ENCODE measurements at places on chromosomes 4 and X.

- no peak for DNase-seq
Measured at GRCh38 chr4:177376024-177376423, 66.2 kb downstream of the AGA start.

GRCh38 chrX:51461053-51462044 lies 35.0 kb downstream of the NUDT11 start:
- no peak for DNase-seq

DNA sequence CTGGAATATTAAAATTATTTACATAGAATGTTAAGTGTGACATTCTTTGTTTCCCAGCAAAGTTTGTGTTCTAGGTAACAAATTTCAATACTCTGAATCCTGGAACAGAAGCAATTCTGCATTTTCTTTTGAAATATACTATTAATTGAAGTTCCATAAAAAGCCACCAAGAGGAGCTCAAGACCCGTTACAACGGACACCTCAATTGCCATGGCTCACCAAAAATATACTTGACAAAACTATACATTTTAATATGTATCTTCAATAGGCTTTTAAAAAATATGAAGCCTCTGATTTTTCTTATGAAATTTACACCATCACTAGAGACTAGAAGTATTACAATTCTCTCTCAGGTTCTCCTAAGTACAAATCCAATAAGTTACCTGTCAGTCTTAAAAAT lies 111.4 kb downstream of the NYX start:
- no peak for DNase-seq

DNA sequence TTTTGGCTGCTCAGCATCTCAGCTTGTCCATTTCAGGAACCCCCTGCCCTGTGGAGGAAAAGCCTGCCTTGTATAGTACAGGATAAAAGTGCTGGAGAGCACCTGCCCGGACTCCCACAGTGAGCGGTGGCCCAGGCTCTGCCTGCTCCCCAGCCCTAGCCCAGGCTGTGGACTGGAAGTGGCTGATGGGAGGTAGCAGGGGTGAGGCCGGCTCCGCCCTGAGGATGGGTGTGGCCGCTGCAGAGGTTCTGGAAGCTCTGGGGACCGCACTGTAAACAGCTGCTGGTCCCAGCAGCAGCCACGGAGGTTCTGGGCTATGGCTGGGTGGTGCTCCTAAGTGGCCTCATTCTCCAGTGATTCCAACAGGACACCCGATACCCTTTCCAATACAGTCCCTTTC lies 56.6 kb upstream of the HELT start:
- DNase-seq, result no peak

DNA sequence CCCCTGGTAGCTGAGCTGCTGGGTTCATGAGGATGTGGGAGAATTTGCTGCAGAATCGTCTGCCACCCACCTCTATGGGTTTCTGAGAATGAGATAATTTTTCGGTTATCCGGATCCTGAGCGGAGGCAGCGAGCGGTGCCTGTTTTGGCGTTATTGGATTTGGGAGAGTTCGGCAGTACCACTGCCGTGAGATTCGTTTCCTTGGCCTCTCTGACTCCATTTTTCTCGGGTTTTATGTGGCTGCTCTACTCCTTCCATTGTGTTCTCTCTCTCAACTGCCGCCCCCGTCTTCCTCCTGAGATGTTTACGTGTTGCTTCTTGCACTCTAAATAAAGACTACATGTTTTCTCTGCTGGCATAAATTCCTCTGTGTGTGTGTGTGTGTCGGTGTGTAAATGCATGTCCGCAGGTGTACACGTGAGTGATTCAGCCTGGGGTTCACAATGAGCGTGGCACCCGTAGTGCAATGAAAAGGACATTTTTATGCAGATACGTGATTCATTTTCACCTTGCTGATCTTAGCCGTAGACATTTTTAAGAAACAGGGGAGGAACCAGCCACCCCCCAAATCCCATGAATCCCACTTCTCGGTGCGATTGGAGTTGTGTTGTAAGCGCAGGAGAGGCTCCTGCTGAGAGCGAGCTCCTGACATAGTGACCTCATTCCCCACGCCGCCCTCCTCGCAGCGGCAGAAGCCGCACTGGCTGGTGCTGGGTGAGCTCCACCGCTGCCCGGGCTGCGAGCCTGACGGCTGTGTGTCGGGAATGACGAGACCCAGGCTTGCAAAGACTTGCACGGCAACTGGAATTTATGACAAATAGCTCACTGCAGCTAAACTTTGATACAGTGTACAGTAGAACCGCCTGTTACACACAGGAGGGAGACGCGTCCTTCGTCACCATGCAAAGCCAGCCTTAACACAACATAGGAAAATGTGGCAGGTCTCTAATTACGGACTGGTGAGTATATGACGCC lies 82.2 kb downstream of the STOX2 start:
- no peak for DNase-seq

- DNase-seq, result no peak
Measured at GRCh38 chr4:169229571-169230028, 41.2 kb downstream of the SH3RF1 start.

GRCh38 chr4:133096972-133097371 lies 52.1 kb upstream of the PCDH10 start:
- DNase-seq, result no peak

GRCh38 chr4:161350946-161351345 lies 812.9 kb downstream of the FSTL5 start:
- no peak for DNase-seq

DNA sequence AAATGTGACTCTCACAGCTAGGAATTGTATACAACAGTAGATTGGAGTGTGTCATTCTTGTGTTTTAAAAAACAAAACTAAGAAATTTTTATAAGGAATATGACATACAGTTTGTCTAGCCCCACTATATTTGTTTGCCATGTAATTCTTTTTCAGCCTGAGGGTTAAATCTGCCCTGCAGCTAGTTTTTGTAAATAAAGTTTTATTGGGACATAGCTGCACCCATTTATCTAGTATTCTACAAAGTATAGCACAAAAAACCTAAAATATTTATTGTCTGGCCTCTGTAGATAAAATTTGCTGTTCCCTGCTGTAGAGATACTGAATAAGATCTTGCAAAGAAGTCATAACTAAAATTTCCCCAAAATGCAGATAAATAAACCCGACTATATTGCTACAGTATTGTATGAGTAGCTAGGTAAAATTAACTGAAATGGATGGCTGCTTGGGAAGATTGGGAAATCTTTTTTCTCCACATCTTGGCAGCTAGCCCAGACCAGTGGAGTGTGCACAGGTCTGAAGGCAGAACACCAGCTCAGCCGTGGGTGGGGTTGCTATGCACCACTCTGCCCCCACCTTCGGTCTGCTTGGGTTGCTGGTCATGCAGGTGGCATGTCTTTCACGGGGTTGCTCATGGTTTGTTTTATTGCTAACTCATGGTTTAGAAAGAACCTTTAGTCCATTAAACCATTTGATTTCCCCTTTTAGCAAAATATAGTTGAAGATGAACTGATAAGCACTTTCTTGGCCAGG lies 127.9 kb downstream of the KLHL8 start:
- no peak for DNase-seq

- no peak for DNase-seq
Measured at GRCh38 chrX:45145492-45146215, 55.0 kb downstream of the DIPK2B start.

DNA sequence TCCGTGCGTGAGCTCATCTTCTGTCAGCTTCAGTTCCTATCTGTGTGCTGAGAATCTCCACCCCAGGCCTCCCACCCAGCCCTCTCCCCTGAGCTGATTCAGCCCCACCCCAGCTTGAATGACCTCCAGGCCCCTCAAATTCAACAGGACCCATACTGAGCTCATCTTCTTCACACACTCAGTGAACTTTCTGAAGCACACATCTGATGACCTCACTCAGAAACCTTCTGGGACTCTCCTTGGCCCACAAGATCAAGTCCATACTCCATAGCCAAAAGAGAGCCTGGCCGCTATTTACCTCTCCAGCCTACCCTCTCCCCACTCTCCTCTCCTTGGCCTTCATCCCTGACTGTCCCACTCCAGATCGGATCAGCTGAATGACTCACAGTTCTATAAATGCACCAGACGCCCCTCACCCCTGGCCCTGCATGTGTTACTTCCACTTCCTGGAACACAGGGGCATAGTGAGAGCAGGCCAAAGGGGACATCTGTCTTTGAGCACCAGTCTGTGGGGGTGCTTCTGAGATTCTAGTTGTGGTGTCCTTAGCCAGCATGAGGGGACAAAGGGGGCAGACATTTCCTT lies 62.5 kb downstream of the PJA1 start:
- DNase-seq, result no peak

GRCh38 chr4:162715401-162715800 lies 451.3 kb downstream of the NAF1 start:
- DNase-seq, result no peak

- DNase-seq, result no peak
Measured at GRCh38 chr4:18559492-18559891, 537.9 kb upstream of the LCORL start.

DNA sequence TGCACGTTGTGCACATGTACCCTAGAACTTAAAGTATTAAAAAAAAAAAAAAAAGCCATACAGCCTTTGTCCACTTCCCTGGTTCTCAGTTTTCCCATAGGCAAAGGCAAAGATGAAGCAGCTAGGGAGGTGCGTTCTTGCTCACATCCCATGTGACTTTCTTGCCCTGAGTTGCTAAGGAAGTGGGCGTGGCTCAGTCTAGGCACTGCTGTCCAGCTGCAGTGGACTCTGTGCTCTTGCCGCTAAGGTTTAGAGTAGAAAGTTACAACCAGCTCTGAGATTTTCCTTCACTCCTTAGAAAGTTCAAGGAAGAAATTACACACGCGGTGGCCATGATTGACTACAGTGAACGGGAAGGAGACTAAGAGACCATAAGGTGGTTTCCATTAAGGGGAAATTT lies 144.7 kb downstream of the NAA11 start:
- DNase-seq, result no peak

- no peak for DNase-seq
Measured at GRCh38 chr4:38068107-38068506, 107.9 kb downstream of the PTTG2 start.

GRCh38 chr4:6750286-6751221 lies 32.0 kb upstream of the KIAA0232 start:
- no peak for DNase-seq

DNA sequence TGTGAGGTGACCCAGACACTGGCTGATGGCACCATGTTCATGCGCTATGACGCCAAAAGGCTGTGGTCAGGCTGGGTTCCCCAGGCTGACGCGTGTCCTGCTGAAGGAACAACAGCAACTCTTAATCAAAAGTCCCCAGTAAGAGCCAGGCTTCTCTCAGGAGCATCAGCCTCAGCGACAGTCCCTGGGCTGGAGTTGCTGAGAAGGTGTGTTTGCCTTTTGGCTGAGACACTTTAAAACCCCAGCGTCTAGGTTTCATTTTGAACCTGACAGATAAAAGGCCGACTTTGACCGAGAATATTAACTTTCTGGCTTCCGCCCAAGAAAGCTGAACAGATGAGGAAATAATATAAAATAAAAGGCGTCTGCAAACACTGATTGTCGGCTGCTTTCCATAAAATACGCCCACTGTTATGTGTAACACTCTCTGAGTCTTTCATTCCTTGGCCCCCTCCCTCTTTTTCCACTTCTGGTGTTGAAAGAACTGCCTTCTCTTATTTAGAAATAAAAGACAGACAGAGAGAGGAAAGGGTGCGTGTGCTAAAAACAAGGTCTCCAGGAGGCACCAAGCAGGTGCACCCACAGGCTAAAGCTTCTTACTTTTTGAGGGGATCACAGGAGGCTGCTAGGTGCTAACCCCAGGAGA lies 373.6 kb downstream of the MID1IP1 start:
- peak; percentile 32 for DNase-seq

Measured in activated CD4-positive, alpha-beta T cell treated with anti-CD3 and anti-CD28 coated beads, Interleukin-2, amount 50 U/mL, for 48 hours (primary cell).